ENCODE measurements at places on chromosomes 12 and 14.
A peak's percentile ranks its signal among the peaks of the same experiment; 100 is the strongest.

DNA sequence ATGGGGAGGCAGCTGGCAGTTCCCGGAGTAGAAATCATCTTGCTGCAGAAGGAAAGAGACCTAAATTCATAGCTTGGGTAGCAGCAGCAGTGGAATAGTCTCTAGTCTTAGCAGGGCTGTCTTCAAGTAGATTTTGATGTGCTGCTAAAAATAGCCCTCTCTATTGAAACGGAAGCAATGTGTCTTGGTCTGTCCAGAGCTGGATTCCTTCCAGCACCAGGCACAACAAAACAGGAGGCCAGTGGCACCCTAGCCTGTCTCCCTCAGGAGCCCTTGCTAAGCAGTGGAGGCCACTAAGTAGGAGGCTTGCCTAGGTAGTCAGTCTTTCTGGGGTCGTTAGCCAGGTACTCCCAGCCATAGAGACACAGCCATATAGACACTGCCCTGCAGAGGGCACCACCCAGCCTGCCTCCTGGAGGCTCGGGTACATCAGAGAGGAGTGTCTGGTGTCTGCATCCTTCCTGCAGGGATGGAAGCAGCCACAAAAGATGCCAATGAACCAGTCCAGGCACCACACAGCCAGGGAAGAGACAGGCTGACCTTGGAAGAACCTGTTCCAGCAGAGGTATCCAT is 97.5 kb downstream of the CRACR2A start:
- no peak overlapping the region for H3K27ac ChIP-seq
- no peak overlapping the region for H3K4me3 ChIP-seq
- DNase-seq: peak; percentile 30
- H3K27me3 ChIP-seq: no peaks in the 10 kb centered on the region
- peaks cover 28% of the 10 kb centered on the region for H3K36me3 ChIP-seq

- peaks cover 55% of the 10 kb centered on the region for H3K36me3 ChIP-seq
- H3K27ac ChIP-seq: peak overlapping the region; percentile 99
- peak; percentile 70 for DNase-seq
- H3K4me1 ChIP-seq: peaks cover 85% of the 10 kb centered on the region
- no peaks in the 10 kb centered on the region for H3K27me3 ChIP-seq
Observed at GRCh38 chr12:14950421-14950820, 11.0 kb downstream of the ARHGDIB start.

GRCh38 chr14:88681755-88682494 is 110.8 kb downstream of the EML5 start:
- H3K27ac ChIP-seq: no peak overlapping the region
- DNase-seq: no peak
- H3K4me1 ChIP-seq: no peaks in the 10 kb centered on the region
- H3K27me3 ChIP-seq: no peaks in the 10 kb centered on the region
- H3K4me3 ChIP-seq: no peak overlapping the region

DNA sequence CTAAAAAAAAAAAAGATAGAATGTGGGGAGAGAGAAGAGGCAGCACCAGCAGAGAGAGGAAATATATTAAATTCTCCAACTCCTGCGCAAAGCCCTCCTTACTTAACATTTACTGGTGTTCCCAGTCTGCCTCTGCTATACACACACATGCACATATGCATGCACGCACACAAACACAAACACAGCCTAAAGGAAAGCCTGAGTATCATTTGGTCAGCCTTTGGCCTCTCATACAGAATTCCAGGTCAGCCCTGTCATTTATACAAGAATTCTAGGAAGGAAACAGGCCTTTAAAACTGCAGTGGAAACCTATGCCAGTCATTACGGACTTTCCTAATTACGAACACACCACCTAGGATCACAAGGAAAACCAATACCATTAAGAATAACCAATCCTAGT is 269.4 kb downstream of the ITPR2 start:
- H3K4me3 ChIP-seq: no peak overlapping the region
- no peak overlapping the region for H3K27ac ChIP-seq
- H3K4me1 ChIP-seq: no peaks in the 10 kb centered on the region
- no peak for DNase-seq
- peaks cover 12% of the 10 kb centered on the region for H3K36me3 ChIP-seq
- no peaks in the 10 kb centered on the region for H3K27me3 ChIP-seq

Data from activated CD4-positive, alpha-beta memory T cell treated with anti-CD3 and anti-CD28 coated beads for 36 hours (primary cell).